ENCODE measurements at places on chromosomes 5 and 9.

GRCh38 chr5:53357439-53357838, 123.0 kb upstream of the FST start:
- DNase-seq: no peak

GRCh38 chr9:93094658-93095204, 1.3 kb upstream of the CARD19 start:
- no peak for DNase-seq

DNA sequence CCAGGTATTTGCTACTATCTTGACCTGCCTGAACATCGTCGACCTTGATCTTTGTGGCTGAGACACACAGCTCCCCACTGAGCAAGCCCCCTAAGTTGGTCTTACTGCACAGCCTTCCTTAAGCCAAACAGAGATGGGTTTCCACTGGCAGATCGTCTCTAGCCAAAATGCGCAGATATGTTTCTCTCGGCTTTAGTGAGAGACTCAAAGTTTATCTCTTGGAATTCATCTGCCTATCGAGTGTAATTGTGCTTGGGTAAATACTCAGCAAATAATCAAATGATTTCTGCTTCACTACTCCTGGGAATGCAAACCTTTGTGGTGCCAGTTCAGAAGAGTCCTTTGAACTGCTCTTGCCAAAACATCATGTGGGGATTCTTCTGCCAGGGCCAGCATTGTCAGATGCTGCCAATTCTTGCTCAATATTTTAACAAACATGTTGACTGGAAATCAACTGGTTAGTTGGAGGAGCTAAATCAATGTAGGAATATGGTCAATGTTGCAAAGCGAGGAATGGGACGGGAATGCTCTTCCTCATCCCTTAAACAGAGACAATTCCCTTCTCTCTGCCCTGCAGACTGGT, 141.2 kb upstream of the SLC28A3 start:
- DNase-seq: no peak

GRCh38 chr9:130973686-130974281, 34.7 kb upstream of the FIBCD1 start:
- no peak for DNase-seq

GRCh38 chr5:124659798-124660197, 86.6 kb downstream of the ZNF608 start:
- DNase-seq: no peak

DNA sequence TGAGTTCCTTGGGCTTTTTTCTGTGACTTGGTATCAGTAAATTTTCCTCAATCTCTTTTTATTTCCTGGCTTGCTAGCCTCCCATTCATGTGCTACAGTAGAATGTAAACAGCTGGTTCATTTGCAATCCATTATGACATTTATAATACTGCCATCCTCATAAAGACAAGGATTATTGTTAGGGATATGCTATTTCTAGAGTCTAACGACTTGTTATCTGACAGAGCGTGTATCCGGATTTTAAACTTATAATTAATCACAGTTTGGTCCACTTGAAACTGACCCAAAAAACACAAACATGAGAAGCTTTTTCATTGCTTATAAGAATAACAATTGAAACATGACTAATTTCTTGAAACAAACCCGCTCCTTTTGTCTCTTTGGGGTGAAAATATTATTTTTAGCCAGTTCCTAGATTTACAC, 585.8 kb downstream of the TLE4 start:
- no peak for DNase-seq

- DNase-seq: no peak
Measured at GRCh38 chr5:178651046-178651810, 24.4 kb upstream of the CLK4 start.

- DNase-seq: no peak
Measured at GRCh38 chr5:30156156-30156555, 1037.3 kb upstream of the CDH6 start.

GRCh38 chr9:128927731-128928411, 7.1 kb downstream of the PHYHD1 start:
- peak; percentile 20 for DNase-seq

- DNase-seq: no peak
Measured at GRCh38 chr9:29659736-29660135, 2086.5 kb upstream of the C9orf72 start.

DNA sequence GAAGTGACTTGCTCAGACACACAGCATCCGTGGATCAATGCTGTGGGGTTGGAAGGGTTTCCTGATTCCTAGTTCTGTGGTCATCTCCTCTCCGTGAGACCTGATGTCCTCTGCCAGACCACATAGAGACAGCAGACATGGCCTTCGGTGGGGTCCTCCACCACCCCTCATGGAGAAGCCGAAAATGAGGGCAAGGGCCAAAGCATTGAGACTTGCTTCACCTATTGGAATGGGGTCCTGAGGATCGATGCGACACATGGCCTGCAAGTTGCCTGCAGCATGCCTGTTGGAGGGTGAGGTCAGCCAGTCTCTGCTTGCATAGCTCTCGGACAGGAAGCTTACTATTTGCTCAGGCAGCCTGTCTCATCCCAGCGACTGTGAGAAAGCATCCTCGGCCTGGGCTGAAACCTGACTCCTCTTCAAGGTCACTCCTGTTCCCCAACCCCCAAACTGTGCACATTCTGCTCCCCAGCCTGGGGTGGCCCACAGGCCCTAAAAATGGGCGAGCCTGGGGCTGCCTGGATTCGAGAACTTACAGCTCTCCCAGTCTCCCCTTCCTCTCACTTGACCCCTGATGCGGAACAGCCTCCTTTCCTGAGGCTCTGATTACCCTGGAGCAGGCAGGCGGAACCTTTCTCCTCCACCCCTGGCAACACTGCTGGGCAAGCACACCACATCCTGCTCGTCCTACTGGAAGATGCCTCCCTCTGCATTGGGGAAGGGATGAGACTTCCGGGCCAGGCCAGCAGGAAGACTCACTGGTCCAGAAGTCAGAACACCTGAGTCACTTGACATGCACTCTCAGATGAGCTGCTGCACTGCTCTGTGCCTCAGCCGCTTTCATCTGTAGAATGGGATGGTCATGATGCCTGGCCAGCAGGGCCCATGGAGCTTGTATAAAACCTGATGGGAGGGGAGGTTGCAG, 186.9 kb downstream of the RGS3 start:
- no peak for DNase-seq

DNA sequence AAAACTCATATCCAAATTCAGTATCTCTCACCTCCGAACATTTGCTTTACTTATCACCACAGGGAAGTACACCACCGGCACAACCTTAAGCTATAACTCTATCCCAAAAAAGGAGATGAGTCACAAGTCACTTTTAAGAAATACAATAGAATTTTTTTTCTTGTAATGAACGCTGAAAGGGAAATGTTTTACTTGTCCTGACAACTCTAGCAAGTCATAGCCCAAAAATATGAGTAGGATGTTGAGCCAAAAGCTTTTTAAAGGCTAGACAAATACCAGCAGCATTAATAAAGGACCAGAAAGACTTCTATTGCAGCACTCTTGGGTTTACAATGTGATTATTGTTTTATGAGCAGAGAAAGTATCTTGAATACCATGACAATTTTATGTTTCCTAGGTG, 147.3 kb upstream of the FST start:
- DNase-seq: no peak

DNA sequence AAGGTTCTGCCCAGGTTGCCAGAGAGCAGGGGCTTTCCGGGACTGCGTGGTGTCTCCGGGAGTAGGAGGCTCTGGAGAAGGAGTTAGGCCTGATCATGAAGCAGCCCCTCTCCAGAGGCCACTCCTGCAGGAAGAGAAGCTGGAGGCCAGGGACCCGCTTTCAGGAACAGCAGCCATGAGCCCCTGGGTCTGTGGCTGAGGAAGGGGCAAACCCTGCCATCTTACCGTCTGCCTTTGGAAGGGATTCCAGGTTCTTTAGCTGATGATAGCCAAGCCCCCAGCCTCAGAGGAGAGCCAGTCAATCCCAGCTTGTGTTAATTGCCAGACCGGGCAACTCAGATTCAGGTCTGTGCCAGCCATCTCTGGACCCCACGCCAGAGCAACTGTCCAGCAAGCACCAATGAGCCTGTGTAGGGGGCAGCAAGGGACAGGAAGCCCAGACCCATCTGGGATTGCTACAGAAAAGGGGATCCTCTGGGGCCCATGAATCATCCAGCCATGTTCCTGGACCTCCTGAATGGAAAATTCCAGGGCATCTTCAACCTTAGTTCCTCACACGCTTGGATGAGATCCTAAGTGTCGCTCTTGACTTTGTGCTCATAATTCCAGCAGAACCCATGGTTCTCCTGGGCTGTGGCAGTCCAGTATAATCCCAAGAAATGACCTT, 42.7 kb upstream of the MVB12B start:
- no peak for DNase-seq

- DNase-seq: no peak
Measured at GRCh38 chr9:137007108-137007815, 10.9 kb upstream of the CLIC3 start.

GRCh38 chr9:27126670-27127069, 17.6 kb downstream of the TEK start:
- DNase-seq: no peak

GRCh38 chr5:26390608-26391007, 647.8 kb downstream of the CDH9 start:
- DNase-seq: no peak

GRCh38 chr5:128228008-128228407, 144.4 kb downstream of the SLC12A2 start:
- DNase-seq: no peak

GRCh38 chr5:57133574-57133973, 40.3 kb upstream of the GPBP1 start:
- DNase-seq: no peak

GRCh38 chr5:82246960-82247574, 31.1 kb downstream of the RPS23 start:
- DNase-seq: no peak

GRCh38 chr5:98031926-98032325, 741.5 kb upstream of the RGMB start:
- DNase-seq: no peak

- no peak for DNase-seq
Measured at GRCh38 chr5:171207256-171207847, 101.7 kb upstream of the TLX3 start.

DNA sequence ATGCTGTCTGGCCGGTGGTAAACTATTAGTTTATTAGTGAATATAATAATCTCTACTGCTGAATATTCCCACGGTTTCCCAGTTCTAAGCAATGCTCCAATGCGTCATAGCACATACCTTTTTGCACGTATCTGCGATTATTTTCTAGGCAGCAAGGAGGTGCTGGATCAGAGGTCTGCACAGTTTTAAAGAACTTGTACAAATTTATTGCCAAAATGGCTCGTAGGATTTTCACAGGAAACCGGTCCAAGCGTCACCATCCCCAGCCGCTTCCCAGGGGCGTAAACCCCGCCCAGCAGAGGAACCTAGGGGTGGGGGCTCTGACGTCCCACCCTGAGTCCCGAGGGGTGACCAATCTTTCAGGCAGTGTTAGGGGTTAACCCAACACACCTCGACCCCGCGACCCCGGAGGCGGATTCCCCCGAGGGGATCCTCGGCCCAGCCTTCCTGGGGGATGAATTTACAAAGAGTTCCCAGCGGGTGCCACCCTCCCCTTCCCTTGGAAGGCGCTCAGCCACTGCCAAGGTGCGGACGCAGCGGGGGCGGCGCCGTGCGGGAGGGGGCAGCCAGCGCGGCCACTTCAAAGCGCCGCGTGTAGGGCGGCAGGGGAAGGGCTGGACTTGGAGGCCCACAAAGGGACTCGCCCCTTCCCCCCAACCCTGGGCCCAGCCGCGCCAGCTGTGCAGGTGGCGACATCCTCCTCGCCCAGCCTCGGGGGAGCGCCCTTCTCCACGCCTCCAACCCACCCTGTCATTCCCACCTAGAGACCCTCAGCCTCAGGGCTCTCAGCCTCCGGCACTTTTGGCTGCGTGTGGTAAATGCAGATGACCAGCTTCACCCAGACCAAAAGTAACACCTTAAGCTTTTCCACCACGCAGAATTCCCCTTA, 43.5 kb upstream of the TCF7 start:
- no peak for DNase-seq

- no peak for DNase-seq
Measured at GRCh38 chr5:23991406-23991805, 484.0 kb downstream of the PRDM9 start.

- DNase-seq: no peak
Measured at GRCh38 chr5:150448952-150449516, 505 bp downstream of the RPS14 start.

- no peak for DNase-seq
Measured at GRCh38 chr9:114906922-114907571, 23.3 kb downstream of the TNFSF8 start.

DNA sequence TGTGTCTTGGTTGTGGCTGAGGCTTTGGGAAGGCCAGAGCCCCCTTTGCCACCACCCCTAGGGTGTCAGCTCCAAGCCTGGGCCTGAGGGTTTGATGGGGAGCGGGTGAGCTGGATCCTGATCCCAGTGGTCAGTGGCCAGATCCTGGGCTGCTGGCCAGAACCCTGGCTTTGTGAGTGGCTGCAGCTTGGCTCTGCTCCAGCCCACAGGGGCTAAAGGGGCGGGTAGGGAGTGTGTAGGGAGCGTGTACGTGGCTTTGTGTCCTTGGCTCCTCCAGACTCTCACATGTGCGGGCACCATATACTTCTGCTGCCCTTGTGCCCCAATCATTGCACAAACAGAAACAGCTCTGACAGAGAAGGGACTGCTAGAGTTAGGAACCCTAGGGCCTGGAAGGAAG, 1.2 kb upstream of the IL11RA start:
- DNase-seq: no peak

DNA sequence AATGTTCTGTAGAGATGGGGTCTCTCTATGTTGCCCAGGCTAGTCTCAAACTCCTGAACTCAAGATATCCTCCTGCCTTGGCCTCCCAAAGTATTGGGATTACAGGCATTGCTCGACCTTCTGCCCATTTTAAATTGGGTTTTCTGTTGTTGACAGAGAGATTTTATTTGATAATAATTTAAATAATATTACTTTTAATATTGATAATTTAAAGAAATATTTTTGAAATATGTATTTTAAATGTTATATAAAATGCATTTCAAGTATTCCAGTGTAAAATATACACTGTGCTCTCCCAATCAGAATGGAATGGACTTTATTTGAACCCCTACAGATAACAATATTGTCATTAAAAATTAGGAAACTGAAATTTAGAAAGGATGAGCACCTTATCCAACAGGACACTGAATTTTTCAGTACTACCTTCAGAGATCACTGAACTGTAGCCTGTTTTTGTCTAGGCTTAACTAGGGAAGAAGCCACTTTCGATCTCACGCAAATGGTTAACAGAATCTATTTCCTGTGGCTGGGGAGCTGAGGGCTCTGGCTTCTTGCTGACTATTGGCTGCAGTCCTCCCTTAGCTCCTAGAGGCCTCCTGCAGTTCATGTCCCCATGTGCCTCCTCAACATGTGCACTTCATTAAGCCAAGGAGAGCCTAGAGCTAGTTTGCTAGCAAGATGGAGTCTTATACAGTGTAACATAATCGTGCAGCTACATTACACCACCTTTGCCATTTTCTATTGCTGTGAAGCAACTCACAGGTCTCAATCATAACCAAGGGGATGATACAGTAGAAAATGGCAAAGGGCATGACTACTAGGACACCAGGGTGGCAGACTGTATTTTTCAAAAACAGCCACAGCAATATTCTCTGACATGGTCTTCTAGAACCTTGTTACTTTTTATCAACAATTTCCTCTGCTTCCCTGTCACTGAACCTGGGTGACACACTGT, 150.0 kb downstream of the CDC42SE2 start:
- no peak for DNase-seq

Measured in stimulated activated CD4-positive, alpha-beta T cell treated with anti-CD3 and anti-CD28 coated beads, Interleukin-1b, Interleukin-23, amount 100 ng/mL, for 24 hours (primary cell).